Endothelial cell of umbilical vein (primary cell): ENCODE measurements at places on chromosomes 12 and 14. TPM values are rescaled to one million over a fixed set of nuclear protein-coding genes. Genes with fewer than 3 reads are reported as not detected.

SLC22A17 gene
- total RNA-seq: 1.8 and 4.6 TPM in 2 replicates

ACOT6 gene
- total RNA-seq: not detected in 2 replicates

- peaks cover 7% of the 10 kb centered on the region for H3K4me1 ChIP-seq
- no peaks in the 10 kb centered on the region for H3K36me3 ChIP-seq
- peak within 1 kb of the TSS; percentile 6 for H3K4me3 ChIP-seq
- DNase-seq: peak; percentile 92
- no peaks in the 10 kb centered on the region for H3K27me3 ChIP-seq
Observed at GRCh38 chr12:69359531-69360347, at the start of gene YEATS4. Gene YEATS4, plus strand, starts transcription at chr12:69359743. Its CDS starts 230 bp downstream, at chr12:69359973.

GRCh38 chr12:46507766-46508165, 135.2 kb upstream of the SLC38A2 start:
- no peak overlapping the region for H3K27ac ChIP-seq
- H3K27me3 ChIP-seq: no peaks in the 10 kb centered on the region
- no peak for DNase-seq

DNA sequence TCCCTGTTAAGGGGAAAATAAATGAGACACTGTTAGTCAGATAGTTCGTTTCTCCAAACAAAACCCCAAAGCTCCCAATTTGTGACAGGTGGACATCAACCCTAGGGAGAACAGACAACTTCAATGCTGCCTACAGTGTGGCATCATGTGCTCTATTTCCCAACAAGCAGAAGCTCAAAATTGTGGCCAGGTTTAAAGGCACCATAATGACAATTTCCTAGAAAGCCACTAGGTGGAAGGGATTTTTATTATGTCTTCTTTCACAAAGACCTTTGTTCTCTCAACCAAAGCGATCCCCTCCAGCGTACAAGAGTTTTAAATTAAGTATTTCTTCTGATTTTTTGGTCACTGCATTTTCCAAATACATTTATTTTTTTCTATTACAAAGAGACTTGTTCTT, 88.0 kb upstream of the MBIP start:
- no peak overlapping the region for H3K4me3 ChIP-seq
- H3K27me3 ChIP-seq: no peaks in the 10 kb centered on the region
- H3K36me3 ChIP-seq: no peaks in the 10 kb centered on the region
- H3K4me1 ChIP-seq: no peaks in the 10 kb centered on the region

GRCh38 chr12:106070147-106070546, 68.6 kb downstream of the NUAK1 start:
- DNase-seq: no peak
- H3K4me1 ChIP-seq: peaks cover 27% of the 10 kb centered on the region
- H3K27ac ChIP-seq: no peak overlapping the region
- no peak overlapping the region for H3K4me3 ChIP-seq

- no peak for DNase-seq
- H3K36me3 ChIP-seq: no peaks in the 10 kb centered on the region
- H3K4me1 ChIP-seq: no peaks in the 10 kb centered on the region
- no peaks in the 10 kb centered on the region for H3K27me3 ChIP-seq
Observed at GRCh38 chr12:26090836-26091510, 33.9 kb downstream of the BHLHE41 start.

GRCh38 chr14:30885840-30886740, 11.7 kb downstream of the COCH start:
- no peak for DNase-seq
- no peaks in the 10 kb centered on the region for H3K27me3 ChIP-seq
- no peak overlapping the region for H3K27ac ChIP-seq
- no peaks in the 10 kb centered on the region for H3K4me1 ChIP-seq
- no peaks in the 10 kb centered on the region for H3K36me3 ChIP-seq

DNA sequence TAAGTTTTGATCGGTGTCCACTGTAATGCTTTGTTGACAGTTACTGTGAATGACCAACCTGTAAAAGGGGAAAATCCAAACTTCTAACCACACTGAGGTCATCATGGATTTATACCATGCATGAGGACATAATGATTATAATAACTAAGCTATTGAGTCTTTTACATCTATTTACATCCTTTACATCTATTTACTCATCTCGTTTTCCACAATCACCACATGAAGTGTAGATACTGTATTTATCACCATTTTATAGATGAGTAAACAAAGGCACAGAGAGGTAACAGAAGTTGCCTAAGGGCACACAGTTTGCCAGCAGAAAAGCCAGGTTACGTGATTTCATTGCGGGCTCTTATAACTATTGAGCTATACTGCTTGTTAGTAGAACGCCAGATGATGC, 27.9 kb upstream of the EID3 start:
- H3K4me1 ChIP-seq: peaks cover 28% of the 10 kb centered on the region
- DNase-seq: no peak
- H3K4me3 ChIP-seq: no peak overlapping the region
- no peak overlapping the region for H3K27ac ChIP-seq
- H3K27me3 ChIP-seq: no peaks in the 10 kb centered on the region
- no peaks in the 10 kb centered on the region for H3K36me3 ChIP-seq

- no peak for DNase-seq
- no peak overlapping the region for H3K4me3 ChIP-seq
- H3K4me1 ChIP-seq: peaks cover 17% of the 10 kb centered on the region
- no peak overlapping the region for H3K27ac ChIP-seq
Observed at GRCh38 chr12:110537605-110538409, 35.7 kb downstream of the RAD9B start.

GRCh38 chr12:96427269-96427729, 27.1 kb upstream of the CDK17 start:
- H3K36me3 ChIP-seq: no peaks in the 10 kb centered on the region
- no peaks in the 10 kb centered on the region for H3K27me3 ChIP-seq
- peak overlapping the region; percentile 99 for H3K27ac ChIP-seq

- no peaks in the 10 kb centered on the region for H3K27me3 ChIP-seq
- no peaks in the 10 kb centered on the region for H3K4me1 ChIP-seq
- H3K4me3 ChIP-seq: no peak overlapping the region
- H3K36me3 ChIP-seq: no peaks in the 10 kb centered on the region
- no peak for DNase-seq
Observed at GRCh38 chr14:106210650-106211049, 684.3 kb downstream of the TMEM121 start.

GRCh38 chr12:132450418-132451171, 39.4 kb upstream of the FBRSL1 start:
- H3K4me1 ChIP-seq: no peaks in the 10 kb centered on the region
- no peak overlapping the region for H3K4me3 ChIP-seq
- DNase-seq: no peak
- no peaks in the 10 kb centered on the region for H3K36me3 ChIP-seq
- H3K27ac ChIP-seq: no peak overlapping the region

GRCh38 chr14:91123201-91123600, 9.3 kb downstream of the DGLUCY start:
- no peak overlapping the region for H3K27ac ChIP-seq
- no peak for DNase-seq
- H3K4me3 ChIP-seq: no peak overlapping the region
- peaks cover 7% of the 10 kb centered on the region for H3K4me1 ChIP-seq
- H3K27me3 ChIP-seq: no peaks in the 10 kb centered on the region

GRCh38 chr12:66884091-66884490, 205.2 kb upstream of the GRIP1 start:
- H3K36me3 ChIP-seq: no peaks in the 10 kb centered on the region
- no peak for DNase-seq
- no peak overlapping the region for H3K27ac ChIP-seq
- H3K4me1 ChIP-seq: no peaks in the 10 kb centered on the region
- H3K4me3 ChIP-seq: no peak overlapping the region

GRCh38 chr12:113030875-113031525, 25.5 kb upstream of the DTX1 start:
- DNase-seq: peak; percentile 77
- H3K27me3 ChIP-seq: no peaks in the 10 kb centered on the region
- H3K4me1 ChIP-seq: no peaks in the 10 kb centered on the region

- no peak for DNase-seq
- no peaks in the 10 kb centered on the region for H3K27me3 ChIP-seq
- H3K27ac ChIP-seq: peak overlapping the region; percentile 8
- H3K36me3 ChIP-seq: no peaks in the 10 kb centered on the region
- H3K4me3 ChIP-seq: no peak overlapping the region
- H3K4me1 ChIP-seq: peaks cover 42% of the 10 kb centered on the region
Observed at GRCh38 chr12:65955452-65955851, 131.2 kb downstream of the HMGA2 start.

- no peak overlapping the region for H3K27ac ChIP-seq
- DNase-seq: no peak
- peaks cover 21% of the 10 kb centered on the region for H3K36me3 ChIP-seq
- peaks cover 23% of the 10 kb centered on the region for H3K4me1 ChIP-seq
- no peak overlapping the region for H3K4me3 ChIP-seq
Observed at GRCh38 chr14:103560691-103561090, 1.8 kb downstream of the BAG5 start.

DNA sequence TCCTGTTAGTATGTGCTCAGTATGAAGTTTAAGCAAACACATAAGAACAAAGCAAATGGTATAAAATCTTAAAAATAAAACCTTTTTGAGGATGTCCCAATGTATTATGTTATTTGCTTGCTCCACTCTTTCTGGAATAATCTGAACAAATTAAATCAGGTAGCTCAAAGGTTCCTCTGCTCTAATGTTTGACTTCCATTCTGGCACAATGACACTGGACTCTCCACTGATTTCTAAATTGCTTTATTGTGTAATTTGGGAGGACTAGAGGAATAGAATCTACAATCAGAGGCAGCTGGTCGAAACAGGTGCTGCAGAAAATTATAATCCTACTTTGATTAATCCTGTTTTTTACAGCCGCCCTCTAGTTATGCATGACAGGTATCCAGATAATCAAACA, 523.7 kb upstream of the FOXG1 start:
- H3K4me1 ChIP-seq: no peaks in the 10 kb centered on the region
- H3K4me3 ChIP-seq: no peak overlapping the region
- no peaks in the 10 kb centered on the region for H3K36me3 ChIP-seq
